ENCODE measurements at places on chromosomes 2 and 18.

- DNase-seq, result no peak
These were observed 282.6 kb downstream of the LRP1B start for GRCh38 chr2:141848191-141848590.

- DNase-seq, result no peak
These were observed 70.8 kb downstream of the TPGS2 start for GRCh38 chr18:36757991-36758390.

DNA sequence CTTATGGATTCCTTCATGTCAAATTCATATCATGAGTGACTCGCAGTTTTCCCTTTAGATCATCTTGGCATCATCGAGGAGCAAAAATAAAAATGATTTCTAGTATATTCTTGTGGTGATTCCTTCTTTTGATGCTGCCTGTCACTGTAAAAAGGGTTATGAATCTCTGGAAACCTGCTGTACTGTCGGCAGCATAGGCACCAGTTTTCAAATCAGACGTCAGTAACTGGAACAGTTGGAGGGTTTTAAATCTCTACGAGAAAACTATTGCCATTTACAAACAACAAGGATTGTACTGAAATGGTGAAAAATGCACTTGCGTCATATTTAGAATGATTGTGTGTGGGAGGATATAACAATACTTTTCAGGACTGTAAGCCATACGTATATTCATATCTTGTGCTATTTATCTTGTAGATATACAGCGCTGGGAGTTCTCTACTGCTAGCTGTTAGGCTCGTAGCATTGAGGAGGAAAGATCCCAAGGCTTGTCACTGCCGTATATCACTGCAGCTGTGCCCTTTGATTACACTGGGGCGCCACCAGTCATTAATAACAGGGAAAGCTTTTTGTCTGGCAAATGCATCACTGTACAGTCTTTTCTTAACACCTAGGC is 320.7 kb downstream of the MTX2 start:
- DNase-seq, result no peak

DNA sequence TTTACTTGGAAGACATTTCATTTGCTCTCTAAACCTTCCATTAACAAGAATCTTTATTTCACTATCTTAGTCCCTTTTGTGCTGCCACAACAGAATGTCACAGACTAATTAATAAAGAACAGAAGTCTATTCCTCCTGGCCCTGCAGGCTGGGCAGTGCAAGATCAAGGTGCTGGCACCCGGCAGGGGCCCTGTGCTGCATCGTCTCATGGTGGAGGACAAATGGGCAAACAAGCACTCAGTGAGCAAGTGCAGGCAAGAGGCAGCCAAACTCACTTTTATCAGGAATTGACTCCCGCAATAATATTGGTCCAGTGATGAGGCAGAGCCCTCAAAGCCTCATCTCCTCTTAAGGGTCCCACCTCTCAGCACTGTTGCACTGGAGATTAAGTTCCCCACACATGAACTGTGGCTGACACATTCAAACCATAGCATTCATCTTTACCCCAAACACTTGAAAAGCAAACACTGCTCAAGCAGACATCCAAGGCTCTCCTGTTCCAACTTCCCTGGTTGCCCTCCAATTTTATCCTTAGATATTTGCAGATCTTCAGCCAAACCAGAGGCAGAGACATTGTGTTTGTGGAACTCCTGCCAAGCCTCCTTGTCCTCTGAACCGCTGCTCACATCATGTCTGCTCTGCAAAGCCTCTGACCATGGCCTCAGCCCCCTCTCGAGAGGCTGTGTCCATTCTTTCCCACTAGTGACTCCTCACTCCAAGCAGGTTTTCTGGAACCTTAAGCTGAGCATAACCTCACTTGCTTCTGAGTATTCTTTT is 404.4 kb upstream of the SOX11 start:
- no peak for DNase-seq

DNA sequence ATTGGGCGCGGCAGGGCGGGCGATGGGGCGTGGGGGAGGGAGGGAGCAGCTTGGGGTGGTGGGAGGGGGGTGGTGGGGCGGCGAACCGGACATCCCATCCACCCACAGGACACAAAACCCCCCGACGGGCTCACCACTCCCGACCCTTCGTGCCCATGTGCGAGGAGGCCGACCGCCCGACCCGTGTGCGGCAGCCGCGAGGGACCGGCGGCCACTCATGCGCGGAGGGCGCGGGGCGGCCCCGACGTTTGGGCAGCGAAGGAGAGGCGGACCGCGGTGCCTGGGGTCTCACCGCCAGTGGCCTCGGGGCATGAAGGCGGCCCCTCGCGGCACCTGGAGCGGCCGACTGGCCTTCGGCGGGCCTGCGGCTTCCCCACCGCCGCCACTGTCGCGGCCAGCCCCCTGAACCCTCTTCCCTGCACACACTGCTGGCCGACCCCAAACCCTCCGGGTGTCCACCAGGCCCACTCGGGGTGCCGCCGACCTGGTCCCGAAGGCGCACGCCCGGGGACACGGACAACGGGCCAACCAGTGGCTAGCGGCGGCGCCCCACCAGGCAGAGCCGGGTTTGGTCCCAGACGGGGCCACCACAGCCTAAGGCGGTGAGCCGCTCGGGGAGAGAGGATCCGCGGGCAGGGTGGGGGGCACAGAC is 94.6 kb upstream of the ANKRD30BL start:
- DNase-seq, result no peak

DNA sequence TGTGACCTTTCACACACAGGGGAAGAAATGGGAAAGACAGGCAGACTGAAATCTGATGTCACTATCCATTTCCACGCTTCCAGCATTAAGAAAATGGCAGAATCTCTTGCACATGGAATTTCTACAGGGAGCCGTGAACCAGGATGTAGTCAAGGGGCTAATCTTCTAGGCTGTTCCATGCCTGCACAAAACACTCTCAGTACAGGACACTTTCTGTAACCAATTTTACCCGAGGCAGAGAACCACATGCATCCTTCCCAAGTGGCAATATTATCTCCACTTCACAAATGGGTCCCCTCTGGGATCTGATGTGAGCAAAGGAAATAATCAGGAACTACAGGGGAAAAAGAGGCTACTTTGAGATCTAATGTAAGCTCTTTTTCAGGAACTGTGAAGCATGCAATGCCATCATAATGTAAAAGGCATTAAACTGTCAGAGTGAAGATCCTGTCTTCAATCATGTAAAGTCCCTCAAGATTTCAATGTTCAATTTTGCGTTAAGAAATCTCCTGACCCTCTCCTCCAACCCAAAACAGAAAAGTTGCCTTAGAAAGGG is 236.9 kb downstream of the RBM43 start:
- no peak for DNase-seq

DNA sequence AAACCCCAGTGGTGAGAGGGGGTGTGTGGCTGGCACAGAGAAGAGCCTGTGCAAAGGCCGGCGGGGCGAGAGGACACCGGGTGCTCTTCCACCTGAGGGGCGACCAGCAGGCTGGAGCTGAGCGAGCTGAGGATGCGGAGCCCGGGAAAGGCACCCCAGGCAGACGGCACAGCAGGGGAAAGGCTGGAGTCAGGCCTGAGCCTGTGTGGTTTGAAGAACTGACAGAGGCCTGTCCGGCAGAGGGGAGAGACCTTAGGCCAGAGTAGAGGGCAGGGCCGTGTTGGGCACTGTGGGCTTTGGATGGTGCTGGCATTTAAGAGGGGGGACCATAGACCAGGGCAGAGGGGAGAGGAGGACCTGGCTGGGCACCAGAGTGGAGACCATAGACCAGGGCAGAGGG is 149.8 kb downstream of the RTP5 start:
- no peak for DNase-seq

GRCh38 chr18:42068030-42068429 is 113.0 kb downstream of the PIK3C3 start:
- no peak for DNase-seq

- no peak for DNase-seq
These were observed 163.1 kb upstream of the WDSUB1 start for GRCh38 chr2:159449504-159450124.

Data from CD4-positive, alpha-beta T cell treated with Interleukin-12 subunit alpha and Interleukin-12 subunit beta, for 1 hour (primary cell).